ENCODE measurements at places on chromosomes 16 and 17. TPM values are rescaled to one million over a fixed set of nuclear protein-coding genes. Genes with fewer than 3 reads are reported as not detected.

GRCh38 chr16:26263406-26263805, 571.6 kb downstream of the HS3ST4 start:
- no peak for DNase-seq

DNA sequence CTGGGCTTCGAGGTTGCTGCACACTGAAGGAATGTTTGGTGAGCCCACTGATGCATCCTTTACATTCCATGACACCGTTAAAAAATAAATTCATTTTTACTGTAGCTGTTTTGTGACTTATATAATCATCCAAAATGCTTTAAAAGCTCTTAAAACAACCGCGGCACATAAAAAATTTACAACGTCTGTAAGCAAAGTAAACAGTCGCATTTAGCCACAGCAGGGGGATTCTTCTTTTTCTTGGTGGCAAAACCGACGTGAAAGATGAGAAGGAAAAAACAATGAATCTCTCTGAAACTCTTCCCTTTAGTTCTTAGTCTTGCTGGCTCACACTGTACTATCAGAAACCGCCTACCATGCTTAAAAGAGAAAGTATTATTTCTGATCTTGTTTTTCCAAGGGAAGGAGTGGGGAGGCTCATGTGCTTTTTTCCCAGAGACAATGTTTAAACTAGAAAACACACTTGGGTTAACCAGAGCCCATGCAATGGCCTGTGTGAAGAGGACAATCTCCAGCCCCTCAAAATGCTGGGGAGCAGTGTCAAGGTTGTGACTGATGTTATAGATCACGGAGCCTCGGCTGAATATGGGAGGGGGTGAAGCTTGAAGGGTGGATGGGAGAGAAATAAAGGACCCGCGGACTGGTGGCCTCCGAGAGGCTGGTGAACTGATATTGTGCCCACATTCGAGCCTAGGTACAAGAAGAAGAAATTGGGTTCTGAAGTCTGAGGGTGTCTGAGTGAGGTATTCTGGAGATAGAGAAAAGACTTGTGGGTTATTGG, 91.1 kb downstream of the IRF8 start:
- no peak for DNase-seq

DNA sequence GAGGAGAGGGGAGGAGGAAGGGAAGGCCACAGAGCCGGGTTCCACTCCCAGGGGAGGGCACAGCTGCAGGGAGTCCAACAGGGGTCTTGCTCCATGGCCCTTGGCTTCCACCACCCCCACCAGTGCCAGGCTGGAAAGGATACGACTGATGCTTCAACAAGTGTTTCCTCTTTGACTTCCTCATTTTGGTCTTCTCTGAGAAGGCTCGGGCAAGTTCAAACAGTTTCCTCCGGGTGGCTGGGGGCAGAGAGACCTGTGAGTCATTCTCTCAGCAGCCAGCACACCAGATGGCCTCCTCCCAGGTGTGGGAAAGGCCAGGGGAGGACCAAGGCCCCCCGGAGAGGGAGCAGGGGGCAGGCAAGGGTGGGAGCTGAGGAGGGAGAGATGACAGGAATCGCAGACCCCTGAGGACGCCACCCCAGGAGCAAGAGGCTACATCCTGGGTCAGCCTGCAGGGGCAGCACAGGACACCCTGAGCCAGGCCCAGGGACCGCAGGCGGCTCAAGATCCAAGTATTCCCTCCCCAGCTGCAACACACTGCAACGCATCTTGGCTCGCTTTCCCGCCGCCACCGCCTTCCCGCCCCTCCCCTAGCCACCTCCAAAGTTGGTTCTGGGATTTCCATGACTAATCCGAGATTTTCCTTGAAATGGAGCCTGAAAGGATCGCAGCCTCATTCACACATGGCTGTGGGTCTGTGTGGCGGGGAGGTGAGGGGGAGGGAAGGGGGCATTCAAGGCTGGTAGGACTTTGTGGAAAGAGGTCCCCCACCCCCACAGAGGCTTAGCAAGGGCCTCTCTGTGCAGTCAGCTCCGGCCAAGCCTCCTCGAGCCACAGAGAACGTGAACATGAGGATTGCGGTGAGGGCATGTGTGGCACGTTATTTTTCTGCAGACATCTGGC, 18.4 kb upstream of the MRPS23 start:
- peak; percentile 72 for DNase-seq

DNA sequence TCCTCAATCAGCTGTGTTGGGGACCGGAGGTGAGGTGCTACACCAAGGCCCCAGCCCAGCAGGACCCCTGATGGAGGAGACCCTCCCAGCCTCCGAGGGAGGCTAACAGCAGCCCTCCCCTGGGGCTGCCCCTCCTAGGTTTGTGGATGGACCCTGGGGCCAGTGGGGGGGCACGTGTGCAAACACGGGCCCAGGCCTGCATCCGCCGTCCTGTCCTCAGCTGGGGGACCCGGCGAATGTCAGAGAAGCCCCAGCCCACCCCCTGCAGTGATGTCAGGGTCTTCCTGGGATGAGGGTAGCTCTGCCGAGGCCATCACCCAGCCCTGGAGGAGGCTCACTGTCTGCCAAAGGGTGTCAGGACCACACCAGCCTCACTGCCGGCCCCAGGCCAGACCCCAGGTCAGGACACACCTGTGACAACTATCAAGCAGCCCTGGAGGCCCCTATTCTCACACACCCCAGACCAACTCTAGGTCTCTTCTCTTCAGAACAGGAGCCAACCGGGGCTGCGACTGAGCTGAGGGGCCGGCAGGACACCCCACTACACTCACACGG, 26.7 kb downstream of the CEP131 start:
- DNase-seq: no peak

DNA sequence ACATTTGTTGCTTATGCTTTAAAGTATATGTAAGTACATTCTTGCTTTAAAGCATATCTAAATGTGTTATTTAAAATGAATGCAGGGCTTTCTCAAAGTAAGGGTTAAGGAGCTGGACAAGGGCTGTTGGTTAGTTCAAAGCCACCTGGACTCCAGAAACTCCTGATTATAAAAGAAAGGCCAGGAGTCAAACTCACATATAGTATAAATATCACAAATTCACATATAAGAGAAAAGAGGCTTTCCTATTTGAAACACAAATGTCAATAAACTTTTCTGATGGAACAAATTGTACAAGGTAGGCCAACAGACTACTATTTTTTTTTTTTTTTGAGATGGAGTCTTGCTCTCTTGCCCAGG, 84.5 kb upstream of the CORO6 start:
- DNase-seq: no peak

- no peak for DNase-seq
These were observed 70.2 kb downstream of the IRF8 start for GRCh38 chr16:85969159-85969558.

GRCh38 chr16:56609463-56609921, 1.1 kb downstream of the MT2A start:
- DNase-seq: no peak

GRCh38 chr17:7306911-7307685, at the start of gene EIF5A:
EIF5A (plus strand) TSS chr17:7307628; CDS start chr17:7309636, 2,008 bp downstream.
- peak; percentile 99 for DNase-seq

DNA sequence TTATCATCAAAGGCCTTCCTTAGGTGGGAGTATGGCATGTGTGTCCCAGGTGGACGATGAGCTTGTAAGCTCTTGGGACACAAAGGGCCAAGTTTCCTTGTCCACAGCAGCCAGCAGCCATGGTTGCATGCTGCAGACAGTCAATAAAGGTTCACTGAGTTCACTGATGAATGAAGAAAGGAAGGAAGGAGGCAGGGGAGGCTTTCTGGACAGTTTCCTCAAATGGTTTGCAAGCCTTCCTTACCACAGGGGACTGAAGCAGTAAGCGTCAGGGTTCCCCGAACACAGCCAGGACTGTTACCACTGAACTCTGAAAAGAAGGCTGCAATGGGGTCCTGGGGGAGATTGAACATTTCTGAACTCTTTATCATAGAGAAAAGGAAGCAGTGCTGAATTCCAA, 111.1 kb downstream of the GAS7 start:
- no peak for DNase-seq

GRCh38 chr16:86118467-86119307, 219.7 kb downstream of the IRF8 start:
- no peak for DNase-seq

DDX42 gene
- 67.0 TPM for total RNA-seq

TEX14 gene
- total RNA-seq: under 0.01 TPM

ABCC11 gene
- total RNA-seq: not detected

RILP gene
- 10.3 TPM for total RNA-seq

CD19 gene
- not detected for total RNA-seq

TEKT5 gene
- not detected for total RNA-seq

Data from pulmonary artery endothelial cell (primary cell).